ENCODE measurements at places on chromosomes 4 and X. TPM values are rescaled to one million over a fixed set of nuclear protein-coding genes. Genes with fewer than 3 reads are reported as not detected.

The SUPT20HL1 gene
- not detected for total RNA-seq

GRCh38 chrX:154443992-154444754 lies at the start of gene FAM50A:
Gene FAM50A, plus strand, starts transcription at chrX:154444141. Its CDS starts 95 bp downstream, at chrX:154444236.
- peak; percentile 37 for DNase-seq
- H3K27ac ChIP-seq: peak within 1 kb of the TSS; percentile 19
- H3K27me3 ChIP-seq: no peaks in the 10 kb centered on the region
- peak within 1 kb of the TSS; percentile 69 for H3K4me3 ChIP-seq
- peaks cover 49% of the 10 kb centered on the region for H3K36me3 ChIP-seq
- H3K4me1 ChIP-seq: peaks cover 11% of the 10 kb centered on the region

GRCh38 chr4:961351-962230 lies 11.8 kb downstream of the DGKQ start:
- no peaks in the 10 kb centered on the region for H3K4me1 ChIP-seq
- no peak overlapping the region for H3K4me3 ChIP-seq
- no peak overlapping the region for H3K27ac ChIP-seq

- H3K36me3 ChIP-seq: no peaks in the 10 kb centered on the region
- no peaks in the 10 kb centered on the region for H3K4me1 ChIP-seq
- no peak overlapping the region for H3K4me3 ChIP-seq
- no peak for DNase-seq
- H3K27ac ChIP-seq: no peak overlapping the region
These were observed 29.9 kb upstream of the TTC29 start for GRCh38 chr4:146975527-146975926.

The SLC10A4 gene
- total RNA-seq: not detected

Measured in SJSA1 (cell line).